A549 (cell line): ENCODE measurements at places on chromosomes 4 and X. TPM values are rescaled to one million over a fixed set of nuclear protein-coding genes. Genes with fewer than 3 reads are reported as not detected.
A peak's percentile ranks its signal among the peaks of the same experiment; 100 is the strongest.

The SH3BGRL gene
- polyA plus RNA-seq, result 47.9 to 61.2 TPM (median 57.8 TPM) in 3 replicates

The SPANXN4 gene
- not detected in 3 replicates for polyA plus RNA-seq

GRCh38 chr4:94307231-94307871 is 35.3 kb downstream of the HPGDS start:
- DNase-seq, result peak; percentile 3

The GPM6B gene
- 0.03 to 0.05 TPM in 2 of 3 replicates, not detected in the other for polyA plus RNA-seq
